ENCODE measurements at places on chromosomes 5 and 9. TPM values are rescaled to one million over a fixed set of nuclear protein-coding genes. Genes with fewer than 3 reads are reported as not detected.
A peak's percentile ranks its signal among the peaks of the same experiment; 100 is the strongest.

GRCh38 chr5:172054611-172055153 lies 48.2 kb upstream of the FBXW11 start:
- H3K36me3 ChIP-seq: peaks cover 14% of the 10 kb centered on the region
- H3K27me3 ChIP-seq: no peaks in the 10 kb centered on the region
- H3K4me3 ChIP-seq: no peak overlapping the region
- no peak overlapping the region for H3K27ac ChIP-seq
- no peak for DNase-seq

DNA sequence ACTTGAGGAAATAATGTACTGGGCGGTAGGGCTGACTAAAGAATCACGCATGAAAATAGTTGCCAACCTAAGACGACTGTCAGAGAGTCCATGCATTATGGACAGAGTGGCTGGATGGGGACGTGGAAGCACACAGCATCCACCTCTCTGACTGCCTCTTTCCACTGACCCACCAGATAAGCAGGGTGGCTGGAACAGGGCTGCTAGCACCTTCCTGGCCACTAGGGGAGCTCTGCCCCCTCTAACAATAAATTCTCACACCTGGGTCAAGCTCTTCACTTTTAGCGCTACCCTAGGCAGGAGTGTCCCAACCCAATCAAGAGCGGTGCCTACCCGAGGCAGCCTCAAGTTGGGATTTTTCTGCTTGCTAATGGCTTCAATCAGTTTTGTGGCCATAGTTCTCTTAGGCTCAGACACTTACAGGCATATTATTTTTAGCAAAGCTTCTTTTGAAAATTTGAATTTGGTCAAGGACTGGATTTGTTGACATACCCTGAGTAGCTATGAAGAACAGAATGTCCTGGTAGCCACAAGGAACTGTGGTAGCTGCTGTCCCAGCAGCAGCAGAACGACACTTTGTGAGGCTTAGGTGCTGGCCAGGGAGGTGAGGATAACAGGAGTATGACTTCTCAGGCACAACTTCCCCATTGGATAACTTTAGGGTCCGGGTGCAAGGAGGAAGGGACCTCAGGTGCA lies 6.9 kb upstream of the TPM2 start:
- DNase-seq: peak; percentile 69
- H3K4me3 ChIP-seq: no peak overlapping the region
- H3K36me3 ChIP-seq: peaks cover 9% of the 10 kb centered on the region
- peaks cover 18% of the 10 kb centered on the region for H3K4me1 ChIP-seq
- H3K27ac ChIP-seq: no peak overlapping the region

DNA sequence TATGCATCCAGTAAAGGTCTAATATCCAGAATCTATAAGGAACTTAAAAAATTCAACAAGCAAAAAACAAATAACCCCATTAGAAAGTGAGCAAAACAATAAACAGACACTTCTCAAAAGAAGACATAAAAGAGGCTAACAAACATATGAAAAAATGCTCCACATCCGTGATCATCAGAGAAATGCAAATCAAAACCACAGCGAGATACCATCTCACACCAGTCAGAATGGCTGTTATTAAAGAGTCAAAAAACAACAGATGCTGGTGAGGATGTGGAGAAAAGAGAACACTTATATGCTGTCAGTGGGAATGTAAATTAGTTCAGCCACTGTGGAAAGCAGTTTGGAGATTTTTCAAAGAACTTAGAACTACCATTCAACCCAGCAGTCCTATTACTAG lies 86.1 kb downstream of the WWC1 start:
- peaks cover 4% of the 10 kb centered on the region for H3K27me3 ChIP-seq
- H3K27ac ChIP-seq: no peak overlapping the region
- no peaks in the 10 kb centered on the region for H3K36me3 ChIP-seq
- no peak overlapping the region for H3K4me3 ChIP-seq
- no peak for DNase-seq
- H3K4me1 ChIP-seq: no peaks in the 10 kb centered on the region

DNA sequence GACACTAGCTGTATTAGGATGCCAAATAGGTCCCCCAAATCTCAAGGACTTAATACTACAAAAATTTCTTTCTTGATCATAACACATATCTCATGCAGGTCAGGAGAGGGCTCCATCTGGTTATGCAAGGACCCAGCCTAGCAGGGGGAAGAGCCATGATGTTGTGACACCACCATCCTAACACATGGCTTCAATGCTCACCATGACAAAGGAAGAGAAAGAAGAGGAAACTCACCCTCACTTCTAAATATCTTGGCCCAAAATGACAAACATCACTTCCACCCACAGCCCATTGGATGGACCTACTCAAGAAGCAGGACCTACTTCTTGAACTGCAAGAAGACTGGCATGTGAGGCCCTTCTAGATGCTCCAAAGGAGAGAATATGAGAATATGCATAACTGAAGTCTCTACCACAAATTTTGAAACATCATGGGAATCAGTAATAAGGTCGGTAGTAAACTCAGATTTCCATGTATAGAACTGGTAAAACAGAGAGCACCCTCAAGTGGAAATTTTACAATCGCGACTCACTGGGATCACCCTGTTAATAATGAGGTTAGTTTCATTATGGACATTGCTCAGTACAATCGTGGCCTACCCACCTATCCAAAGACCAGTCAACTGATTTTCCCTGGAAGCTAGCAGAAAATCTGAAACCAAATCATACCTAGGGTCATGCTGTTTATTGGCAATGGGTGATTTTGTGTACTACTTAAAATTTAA lies 308.2 kb downstream of the ACTL7B start:
- no peak overlapping the region for H3K27ac ChIP-seq
- H3K27me3 ChIP-seq: no peaks in the 10 kb centered on the region
- H3K4me1 ChIP-seq: no peaks in the 10 kb centered on the region
- no peak for DNase-seq
- no peak overlapping the region for H3K4me3 ChIP-seq
- no peaks in the 10 kb centered on the region for H3K36me3 ChIP-seq

DNA sequence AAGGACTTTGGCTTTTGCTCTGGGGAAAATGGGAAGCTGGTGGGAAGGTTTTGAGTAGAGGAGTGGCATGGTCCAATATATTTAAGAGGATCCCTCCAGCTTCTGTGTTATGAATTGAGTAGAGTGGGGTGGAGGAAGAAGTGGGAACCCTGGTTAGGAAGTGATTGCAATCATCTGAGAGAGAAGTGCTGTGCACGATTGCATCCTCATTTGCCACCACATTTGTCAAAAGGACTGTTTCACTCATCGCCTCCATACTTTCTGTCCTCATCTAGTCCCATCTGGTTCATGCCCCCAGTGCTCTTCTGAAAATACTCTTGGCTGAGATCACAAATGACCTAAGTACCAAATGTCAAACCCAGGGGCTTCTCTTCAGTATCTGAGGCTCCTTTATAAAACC lies 192.1 kb downstream of the RAB3C start:
- H3K4me3 ChIP-seq: no peak overlapping the region
- peaks cover 28% of the 10 kb centered on the region for H3K27me3 ChIP-seq
- no peaks in the 10 kb centered on the region for H3K36me3 ChIP-seq
- no peak overlapping the region for H3K27ac ChIP-seq
- H3K4me1 ChIP-seq: no peaks in the 10 kb centered on the region

LCN6 gene
- total RNA-seq: not detected

DNA sequence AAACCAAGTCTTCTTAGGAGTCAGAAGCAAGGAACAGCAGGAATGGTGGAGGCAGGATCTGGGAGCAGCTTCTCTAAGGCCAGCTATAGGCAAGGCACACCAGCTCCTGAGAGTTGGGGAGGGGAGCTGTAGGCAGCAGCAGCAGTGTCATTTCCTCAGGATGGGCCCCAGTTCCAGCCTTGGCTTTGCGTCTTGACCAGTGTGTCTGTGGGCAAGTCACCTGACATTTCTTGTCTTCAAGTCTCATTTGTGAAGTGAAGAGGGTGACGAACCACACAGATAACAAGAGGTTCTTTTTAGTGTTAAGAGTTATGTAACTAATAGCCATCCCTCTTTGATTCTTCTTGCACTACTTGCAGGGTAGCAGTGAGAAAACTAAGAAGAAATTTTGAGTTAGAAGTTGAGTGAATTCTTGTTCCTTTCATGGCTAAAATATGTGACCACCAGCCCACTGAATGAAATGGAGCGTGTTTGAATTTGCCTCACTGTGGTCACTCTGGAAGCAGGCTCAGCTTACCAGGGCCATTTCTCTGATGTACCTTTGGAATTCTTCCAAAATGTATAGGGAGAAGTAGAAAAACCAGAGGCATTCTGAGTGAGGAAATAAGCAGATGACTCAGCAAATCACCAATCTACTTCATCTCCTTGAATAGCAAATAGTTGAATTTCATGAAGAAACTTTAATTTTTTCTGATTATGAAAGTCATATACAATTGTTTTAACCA lies 42.4 kb downstream of the RHOBTB3 start:
- H3K27me3 ChIP-seq: no peaks in the 10 kb centered on the region
- peaks cover 19% of the 10 kb centered on the region for H3K4me1 ChIP-seq
- H3K4me3 ChIP-seq: no peak overlapping the region

DNA sequence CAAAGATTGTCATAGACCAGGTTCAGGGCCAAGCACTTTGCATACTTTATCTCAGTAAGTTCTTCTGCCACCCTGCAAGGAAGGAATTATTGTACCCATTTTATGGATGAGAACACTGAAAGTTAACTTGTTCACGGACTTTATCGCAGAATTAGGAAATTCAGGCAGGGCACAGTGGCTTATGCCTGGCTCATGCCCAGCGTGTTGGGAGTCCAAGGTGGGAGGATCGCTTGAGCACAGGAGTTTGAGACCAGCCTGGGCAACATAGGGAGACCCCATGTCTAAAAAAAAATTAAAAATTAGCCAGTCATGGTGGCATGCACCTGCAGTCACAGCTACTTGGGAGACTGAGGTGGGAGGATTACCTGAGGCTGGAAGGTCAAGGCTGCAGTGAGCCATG lies 72.4 kb downstream of the MFAP3 start:
- peaks cover 5% of the 10 kb centered on the region for H3K4me1 ChIP-seq
- no peaks in the 10 kb centered on the region for H3K36me3 ChIP-seq
- H3K27ac ChIP-seq: no peak overlapping the region
- no peak for DNase-seq
- peaks cover 11% of the 10 kb centered on the region for H3K27me3 ChIP-seq
- H3K4me3 ChIP-seq: no peak overlapping the region

- H3K4me3 ChIP-seq: no peak overlapping the region
- no peaks in the 10 kb centered on the region for H3K36me3 ChIP-seq
- no peaks in the 10 kb centered on the region for H3K4me1 ChIP-seq
- no peak overlapping the region for H3K27ac ChIP-seq
Measured at GRCh38 chr9:133999851-134000265, 7.7 kb upstream of the VAV2 start.

SOHLH1 gene
- not detected for total RNA-seq

MAP1B gene
- total RNA-seq: 0.06 TPM

- H3K36me3 ChIP-seq: no peaks in the 10 kb centered on the region
- peaks cover 22% of the 10 kb centered on the region for H3K27me3 ChIP-seq
- H3K27ac ChIP-seq: no peak overlapping the region
Measured at GRCh38 chr5:147051193-147051592, 172.6 kb upstream of the PPP2R2B start.

- H3K27ac ChIP-seq: no peak overlapping the region
- no peaks in the 10 kb centered on the region for H3K27me3 ChIP-seq
- no peak overlapping the region for H3K4me3 ChIP-seq
- no peaks in the 10 kb centered on the region for H3K4me1 ChIP-seq
- DNase-seq: no peak
- no peaks in the 10 kb centered on the region for H3K36me3 ChIP-seq
Measured at GRCh38 chr9:119273325-119273904, 95.8 kb downstream of the BRINP1 start.

DNA sequence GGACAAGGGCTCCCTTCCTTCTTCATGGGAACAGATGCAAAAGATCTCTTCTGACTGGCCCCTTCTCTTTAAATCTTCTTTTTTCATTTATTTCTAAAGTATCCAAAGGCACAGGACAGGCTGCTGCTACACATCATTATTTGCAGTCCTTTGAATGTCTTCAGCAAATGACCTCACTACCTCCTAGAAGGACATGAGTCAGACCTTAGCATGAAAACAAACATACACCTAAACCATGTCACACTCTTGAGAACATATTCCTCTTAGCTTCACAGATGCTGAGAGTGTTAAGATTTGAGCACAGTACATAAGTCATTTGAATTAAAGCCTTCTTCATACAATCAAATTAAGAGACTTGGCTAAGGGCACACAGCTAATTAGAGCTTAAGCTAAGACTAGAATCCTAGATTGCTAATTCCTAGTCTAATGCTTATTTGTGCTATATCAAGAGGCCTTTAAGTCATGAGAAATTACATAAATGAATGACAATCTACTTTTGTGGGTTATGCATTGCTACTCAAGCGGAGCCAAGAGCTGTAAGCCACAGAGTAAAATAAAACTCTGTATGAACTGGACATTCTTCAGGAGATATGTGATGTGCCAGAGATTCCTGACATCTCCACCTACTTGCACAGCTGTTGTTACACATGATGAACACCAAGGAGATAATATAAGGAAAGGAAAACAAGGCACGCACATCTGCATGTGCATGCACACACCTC lies 109.1 kb upstream of the PTGER4 start:
- H3K27me3 ChIP-seq: no peaks in the 10 kb centered on the region
- H3K36me3 ChIP-seq: peaks cover 8% of the 10 kb centered on the region
- H3K4me1 ChIP-seq: peaks cover 23% of the 10 kb centered on the region

SMIM33 gene
- not detected for total RNA-seq

SHISAL2B gene
- not detected for total RNA-seq

- H3K4me3 ChIP-seq: no peak overlapping the region
- H3K27ac ChIP-seq: no peak overlapping the region
- no peaks in the 10 kb centered on the region for H3K27me3 ChIP-seq
Measured at GRCh38 chr9:128296340-128297220, 20.5 kb downstream of the SWI5 start.

- no peak overlapping the region for H3K27ac ChIP-seq
- H3K4me3 ChIP-seq: no peak overlapping the region
- no peak for DNase-seq
Measured at GRCh38 chr5:141695627-141696215, 13.7 kb upstream of the ARAP3 start.

GRCh38 chr9:133188006-133188842 lies 20.8 kb downstream of the OBP2B start:
- H3K27ac ChIP-seq: no peak overlapping the region
- H3K4me1 ChIP-seq: peaks cover 20% of the 10 kb centered on the region
- DNase-seq: no peak
- H3K4me3 ChIP-seq: no peak overlapping the region
- no peaks in the 10 kb centered on the region for H3K36me3 ChIP-seq

NUTM2G gene
- not detected for total RNA-seq

- H3K27ac ChIP-seq: no peak overlapping the region
- DNase-seq: no peak
- H3K4me3 ChIP-seq: no peak overlapping the region
- H3K36me3 ChIP-seq: no peaks in the 10 kb centered on the region
- H3K4me1 ChIP-seq: no peaks in the 10 kb centered on the region
- H3K27me3 ChIP-seq: no peaks in the 10 kb centered on the region
Measured at GRCh38 chr5:158463188-158463587, 604.2 kb upstream of the CLINT1 start.

- no peak for DNase-seq
- no peaks in the 10 kb centered on the region for H3K36me3 ChIP-seq
- H3K4me3 ChIP-seq: no peak overlapping the region
- no peaks in the 10 kb centered on the region for H3K4me1 ChIP-seq
Measured at GRCh38 chr9:119793218-119793617, 424.0 kb upstream of the BRINP1 start.

- no peaks in the 10 kb centered on the region for H3K4me1 ChIP-seq
- no peak overlapping the region for H3K27ac ChIP-seq
Measured at GRCh38 chr5:82655078-82655477, 376.9 kb upstream of the RPS23 start.

Measured in natural killer cell treated with Interleukin-12 subunit alpha and Interleukin-12 subunit beta and Interleukin-15 and Interleukin-18, amount 100 ng/mL, for 72 hours (primary cell).